PC-3 (cell line): ENCODE measurements at places on chromosomes 16 and 17.

GRCh38 chr17:3627769-3628167 lies 8.3 kb downstream of the SHPK start:
- DNase-seq = no peak

DNA sequence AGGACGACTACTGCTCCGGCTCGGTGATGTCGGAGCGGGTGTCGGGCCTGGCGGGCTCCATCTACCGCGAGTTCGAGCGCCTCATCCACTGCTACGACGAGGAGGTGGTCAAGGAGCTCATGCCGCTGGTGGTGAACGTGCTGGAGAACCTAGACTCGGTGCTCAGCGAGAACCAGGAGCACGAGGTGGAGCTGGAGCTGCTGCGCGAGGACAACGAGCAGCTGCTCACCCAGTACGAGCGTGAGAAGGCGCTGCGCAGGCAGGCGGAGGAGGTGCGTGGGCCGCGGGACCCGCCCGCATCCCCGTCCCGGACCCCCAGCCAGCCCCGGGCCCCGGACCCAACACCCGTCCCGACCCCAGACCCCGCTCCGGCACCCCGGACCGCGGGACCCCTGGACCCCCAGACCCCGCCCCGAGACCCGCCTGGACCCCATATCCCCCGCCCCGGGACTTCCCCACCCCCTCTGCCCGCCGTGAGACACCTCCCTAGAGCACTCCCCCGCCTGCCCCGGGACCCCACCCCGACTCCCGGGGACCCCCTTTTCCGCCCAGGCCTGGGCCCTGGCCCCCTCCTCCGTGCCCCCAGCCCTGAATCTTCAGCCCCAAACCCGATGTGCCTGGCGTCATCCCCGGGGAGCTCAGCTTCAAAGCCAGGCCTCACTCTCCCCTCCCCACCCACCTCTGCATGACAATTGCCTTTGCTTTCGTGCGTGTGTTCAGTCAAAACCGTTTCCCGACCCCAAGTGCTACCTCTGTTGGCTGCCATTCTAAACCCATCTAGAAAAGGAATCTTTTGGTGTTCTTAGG lies 594 bp downstream of the MAPK8IP3 start:
- DNase-seq = no peak

- no peak for DNase-seq
These were observed 4.5 kb downstream of the TBX4 start for GRCh38 chr17:61456688-61457225.

GRCh38 chr16:64094181-64094965 lies 1027.5 kb downstream of the CDH11 start:
- DNase-seq = no peak

- no peak for DNase-seq
These were observed 19.1 kb downstream of the CAPNS2 start for GRCh38 chr16:55585631-55586030.

DNA sequence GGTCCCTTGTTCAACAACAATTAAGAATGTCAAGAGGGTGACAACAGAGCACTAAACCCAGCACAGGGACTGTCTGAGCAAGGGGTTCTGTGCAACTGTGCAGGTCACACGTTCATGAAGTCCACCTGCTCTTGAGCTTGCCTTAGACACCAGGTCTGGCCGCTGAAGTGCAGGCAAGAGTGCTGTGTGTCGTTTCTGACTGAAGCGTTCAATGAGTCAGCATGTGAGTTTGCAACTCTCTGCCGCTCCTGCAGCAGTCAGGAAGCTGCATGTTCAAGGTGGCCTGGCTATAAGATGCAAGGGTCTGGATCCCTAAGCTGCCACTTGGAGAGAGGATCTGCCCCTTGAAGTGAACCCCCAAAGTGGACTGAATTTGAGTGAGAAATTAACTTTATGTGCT lies 332.7 kb upstream of the HSBP1 start:
- peak; percentile 5 for DNase-seq

GRCh38 chr17:80838311-80839025 lies 153.2 kb upstream of the CHMP6 start:
- DNase-seq = no peak

DNA sequence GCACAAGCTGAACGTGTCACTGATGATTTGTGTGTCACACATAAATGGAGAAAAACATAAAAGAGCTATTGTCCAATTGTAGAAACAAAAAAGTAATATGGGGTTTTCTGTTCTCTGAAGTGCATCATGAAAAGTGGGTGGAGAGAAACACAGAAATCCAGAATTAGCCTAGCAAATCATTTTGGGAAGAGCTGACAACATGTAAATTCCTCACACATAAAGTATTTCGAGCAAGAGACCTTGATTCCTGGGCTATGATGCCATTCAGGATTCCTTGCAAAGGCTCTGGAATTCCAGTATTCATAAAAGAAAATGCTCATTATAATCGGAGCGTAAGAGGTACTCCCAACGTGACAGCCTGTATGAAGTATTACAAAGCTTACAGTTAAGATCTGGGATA lies 1.1 kb downstream of the DCUN1D3 start:
- no peak for DNase-seq

- DNase-seq = no peak
These were observed 62.4 kb downstream of the NKD1 start for GRCh38 chr16:50610331-50611262.

- no peak for DNase-seq
These were observed 9.6 kb upstream of the ZFHX3 start for GRCh38 chr16:73057291-73058210.

GRCh38 chr17:58576679-58577367 lies 62.4 kb upstream of the MTMR4 start:
- no peak for DNase-seq

GRCh38 chr17:57461082-57461481 lies 204.8 kb downstream of the MSI2 start:
- DNase-seq = no peak

- no peak for DNase-seq
These were observed 13.3 kb upstream of the MARCHF10 start for GRCh38 chr17:62821189-62822079.

- no peak for DNase-seq
These were observed 19.6 kb upstream of the SLC5A11 start for GRCh38 chr16:24826096-24826690.

- DNase-seq = no peak
These were observed 6.4 kb downstream of the WNT3 start for GRCh38 chr17:46811978-46812583.

GRCh38 chr16:46673320-46674013 lies 15.5 kb downstream of the VPS35 start:
- DNase-seq = peak; percentile 60

DNA sequence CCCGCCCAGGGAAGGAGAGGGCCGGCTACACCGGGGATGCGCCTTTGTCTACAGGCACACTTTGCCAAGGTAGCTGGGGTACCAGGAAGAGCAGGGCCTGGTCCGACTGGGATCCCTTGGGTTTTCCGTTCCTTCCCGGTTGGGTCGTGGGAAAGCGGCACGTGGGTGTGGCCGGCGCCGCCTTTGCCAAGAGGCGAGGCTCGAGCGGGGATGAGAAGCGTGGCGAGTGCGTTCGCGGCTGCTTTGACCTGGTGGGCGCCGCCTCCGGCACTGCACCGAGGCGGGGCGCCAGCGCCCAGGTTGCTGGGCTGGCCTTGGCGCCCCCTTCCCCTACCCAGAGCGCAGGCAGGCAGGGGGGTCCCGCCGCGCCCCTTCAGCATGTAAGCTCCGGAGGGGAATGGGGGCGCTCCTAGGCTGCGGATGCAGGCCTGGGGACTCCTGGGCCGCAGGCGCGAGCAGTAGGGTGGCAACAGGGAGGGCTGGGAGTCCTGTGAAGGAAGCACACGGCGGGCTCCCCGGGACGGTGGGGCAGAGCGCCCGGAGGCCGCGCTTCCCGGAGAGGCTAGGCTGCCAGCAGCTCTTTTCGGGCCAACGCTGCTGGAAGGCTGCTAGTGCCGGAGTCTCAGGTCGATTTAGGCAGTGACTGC lies 2.0 kb downstream of the HAS3 start:
- DNase-seq = peak; percentile 36

GRCh38 chr16:7517496-7517895 lies 184.9 kb downstream of the RBFOX1 start:
- no peak for DNase-seq

GRCh38 chr16:24775455-24775854 lies 46.0 kb downstream of the TNRC6A start:
- peak; percentile 39 for DNase-seq

GRCh38 chr17:45997624-45998023 lies 1.4 kb upstream of the STH start:
- peak; percentile 36 for DNase-seq

DNA sequence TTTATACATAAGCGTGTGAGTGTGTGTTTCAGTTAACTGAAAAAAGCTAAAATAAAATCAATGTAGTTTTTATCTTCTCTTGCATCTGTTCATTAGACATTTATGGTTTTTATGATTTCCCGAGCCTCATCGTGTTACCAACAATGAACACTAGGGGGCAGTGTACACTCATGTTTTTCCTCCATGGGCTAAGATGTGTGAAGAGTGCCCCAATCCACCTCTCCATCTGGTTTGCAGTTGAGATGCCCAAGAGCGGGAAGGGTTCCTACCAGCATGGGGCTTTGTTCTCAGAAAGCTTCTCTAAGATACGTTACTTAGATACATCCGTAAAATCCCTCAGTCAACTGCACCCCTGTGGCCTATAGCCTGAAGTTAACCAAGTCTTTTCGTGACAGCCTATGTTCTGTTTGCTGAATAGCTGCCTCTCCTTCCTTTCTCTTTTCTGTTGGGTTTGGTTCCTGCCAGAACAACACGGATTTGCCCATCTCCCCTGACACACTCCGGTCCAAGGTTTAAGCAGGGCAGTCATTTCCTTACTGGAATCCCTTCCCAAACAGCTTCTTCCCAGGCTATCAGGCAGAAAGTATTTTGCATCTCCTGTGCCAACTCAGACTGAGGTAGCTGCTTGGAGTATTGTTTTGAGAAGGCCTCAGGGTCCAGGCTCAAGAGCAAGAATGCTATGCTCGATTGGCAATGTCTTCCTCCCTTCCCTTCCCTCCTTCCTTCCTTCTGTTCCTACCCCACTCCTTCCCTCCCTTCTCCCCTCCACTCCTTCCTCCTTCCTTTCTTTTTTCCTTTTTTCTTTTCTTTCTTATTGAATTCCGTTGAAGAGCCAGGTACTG lies 12.9 kb upstream of the ELAC2 start:
- DNase-seq = peak; percentile 87

GRCh38 chr16:30697264-30698138 lies 1.5 kb upstream of the SRCAP start:
- peak; percentile 4 for DNase-seq

GRCh38 chr17:41657176-41657754 lies 31.4 kb upstream of the EIF1 start:
- DNase-seq = no peak

DNA sequence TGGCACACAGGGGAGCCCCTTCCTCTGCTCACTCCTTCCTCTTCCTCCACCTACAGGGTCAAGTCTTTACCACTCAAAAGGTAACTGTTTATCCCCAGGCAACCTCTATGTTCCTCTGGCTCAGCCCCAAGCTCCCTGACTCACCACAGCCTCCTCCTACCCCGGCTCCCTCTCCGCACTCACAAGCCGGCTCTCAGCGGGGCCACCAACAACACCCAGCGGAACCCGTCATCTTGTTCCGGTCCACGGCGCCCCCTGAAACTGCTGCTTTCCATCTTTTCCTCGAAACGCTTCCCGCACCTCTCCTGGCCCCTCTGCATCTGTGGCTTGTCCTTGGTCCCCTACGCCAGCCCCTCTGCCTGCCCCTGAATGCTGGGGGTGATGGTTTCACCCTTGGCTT lies 58.4 kb downstream of the NXN start:
- peak; percentile 51 for DNase-seq

DNA sequence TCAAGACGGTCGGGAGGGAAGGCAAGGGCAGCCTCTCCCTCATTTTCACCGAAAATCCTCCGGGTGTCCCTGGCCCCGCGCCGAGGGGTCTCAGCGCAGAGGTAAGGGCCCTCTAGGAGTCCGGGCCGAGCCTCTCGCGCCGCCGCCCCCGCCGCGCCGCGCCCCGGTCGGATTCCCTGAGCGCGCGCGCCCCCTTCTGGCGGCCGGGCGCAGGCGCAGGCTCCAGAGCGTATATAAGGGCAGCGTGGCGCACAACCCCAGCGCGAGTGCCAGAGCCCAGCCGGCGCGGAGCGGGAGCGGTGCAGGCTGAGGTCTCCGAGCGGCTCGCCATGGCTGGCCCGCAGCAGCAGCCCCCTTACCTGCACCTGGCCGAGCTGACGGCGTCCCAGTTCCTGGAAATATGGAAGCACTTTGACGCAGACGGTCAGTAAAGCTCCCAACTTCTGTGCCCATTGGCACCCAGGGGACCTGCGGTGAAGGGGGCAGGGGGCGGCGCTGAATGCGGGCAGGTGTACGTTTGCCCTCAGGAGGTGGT lies at the start of gene CALB2:
Gene CALB2 (plus strand): TSS at position 260 of the 535 bp plus-strand sequence. CDS start 70 bp downstream, at position 330.
- DNase-seq = peak; percentile 70

- peak; percentile 53 for DNase-seq
These were observed 11.7 kb upstream of the CNTNAP4 start for GRCh38 chr16:76265434-76266045.
